ENCODE measurements at places on chromosomes 16 and 17.
A peak's percentile ranks its signal among the peaks of the same experiment; 100 is the strongest.

- no peak for DNase-seq
These were observed 12.7 kb downstream of the KRT12 start for GRCh38 chr17:40854175-40854814.

DNA sequence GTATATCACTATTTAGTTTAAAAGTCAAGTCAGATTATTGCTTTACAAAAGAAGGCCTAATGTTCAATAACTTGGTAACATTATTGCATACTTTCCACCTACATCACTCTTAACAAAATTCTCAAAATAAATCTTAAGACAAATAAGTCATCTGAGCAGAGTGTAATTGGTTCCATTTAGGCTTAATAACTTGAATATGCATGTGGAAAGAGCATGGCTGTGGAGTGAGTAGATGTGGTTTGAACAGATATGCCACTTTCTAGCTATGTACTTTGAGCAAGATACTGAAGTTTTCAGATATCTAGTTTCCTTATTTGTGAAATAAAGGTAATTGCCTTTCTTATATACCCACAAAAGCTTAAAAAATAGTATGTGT is 6.7 kb upstream of the EVI2A start:
- no peak for DNase-seq

- no peak for DNase-seq
These were observed 164.7 kb downstream of the ZNF18 start for GRCh38 chr17:11832401-11833137.

- no peak for DNase-seq
These were observed 30.6 kb upstream of the KRT17 start for GRCh38 chr17:41654678-41655607.

- peak; percentile 29 for DNase-seq
These were observed 34.5 kb downstream of the YWHAE start for GRCh38 chr17:1365445-1366039.

- DNase-seq = no peak
These were observed 6.0 kb downstream of the PRKAR1A start for GRCh38 chr17:68518063-68518815.

- no peak for DNase-seq
These were observed 110.0 kb upstream of the PSMD7 start for GRCh38 chr16:74186561-74186971.

- DNase-seq = no peak
These were observed 595.2 kb upstream of the KIF2B start for GRCh38 chr17:53227514-53227913.

- DNase-seq = peak; percentile 75
These were observed 2.3 kb downstream of the RPUSD1 start for GRCh38 chr16:785563-786535.

DNA sequence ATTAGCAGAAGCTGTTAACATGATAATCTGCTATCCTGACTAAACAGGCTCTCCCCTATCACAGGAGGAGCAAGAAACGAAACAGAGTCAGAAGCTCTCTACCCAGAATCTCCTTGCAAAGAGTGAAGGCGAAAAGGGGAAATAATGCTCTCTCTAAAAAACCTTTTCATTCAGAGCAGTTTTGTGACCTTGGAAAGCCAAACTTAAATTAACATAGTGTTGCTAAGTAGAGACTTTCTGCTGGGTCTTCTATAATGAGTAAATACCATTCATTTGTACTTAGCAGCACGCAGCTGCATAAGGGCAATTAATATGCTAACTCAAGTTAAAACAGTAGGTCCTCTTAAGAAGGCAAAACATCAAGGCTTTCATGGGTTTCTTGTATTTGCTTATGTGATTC is 101.7 kb upstream of the GPR139 start:
- DNase-seq = no peak

GRCh38 chr16:62041401-62041800 is 5.2 kb upstream of the CDH8 start:
- peak; percentile 12 for DNase-seq

DNA sequence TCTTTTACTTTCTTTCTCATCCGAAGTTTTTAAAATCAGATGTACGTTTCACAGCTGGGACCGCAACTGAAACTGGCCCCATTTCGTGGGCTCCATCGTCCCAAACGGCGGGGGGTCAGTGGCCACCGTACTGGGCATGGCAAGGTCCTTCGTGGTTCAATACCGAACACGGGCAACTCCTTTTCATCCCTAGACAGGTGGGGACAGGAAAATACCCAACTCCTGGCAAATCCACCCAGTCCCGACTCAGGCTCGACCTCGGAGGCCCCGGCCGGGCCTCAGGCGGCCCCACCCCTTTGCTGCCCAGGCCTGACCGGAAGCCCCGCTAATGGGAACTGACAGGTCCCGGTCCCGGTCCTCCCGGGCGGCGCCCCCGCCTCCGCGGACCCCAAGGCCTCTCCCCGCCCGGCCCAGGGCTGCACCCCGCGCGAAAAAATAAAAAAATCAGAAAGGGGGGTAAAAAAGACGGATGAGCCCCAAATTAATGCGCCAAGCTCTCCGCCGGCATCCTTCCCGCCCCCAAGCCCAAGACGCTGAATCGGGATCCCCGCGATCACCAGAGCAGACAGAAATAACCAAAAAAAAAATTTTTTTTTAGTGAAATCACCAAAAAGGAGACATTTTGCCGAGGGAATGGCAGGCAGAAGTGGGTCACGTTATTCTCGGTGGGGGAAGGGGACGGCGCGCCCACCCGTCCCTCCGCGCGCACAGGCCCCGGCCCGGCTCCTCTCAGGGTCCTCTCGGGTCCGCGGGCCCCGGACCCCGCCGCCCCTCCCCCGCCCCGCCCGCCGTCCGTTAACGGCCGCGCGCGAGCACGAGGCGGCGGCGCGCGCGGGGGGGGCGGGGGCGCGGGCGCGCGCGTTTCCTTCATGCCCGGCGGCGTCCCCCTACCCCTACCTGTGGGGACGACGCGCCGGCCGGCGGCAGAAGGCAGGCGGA is 562 bp downstream of the ZC3H7A start:
- DNase-seq = peak; percentile 36

DNA sequence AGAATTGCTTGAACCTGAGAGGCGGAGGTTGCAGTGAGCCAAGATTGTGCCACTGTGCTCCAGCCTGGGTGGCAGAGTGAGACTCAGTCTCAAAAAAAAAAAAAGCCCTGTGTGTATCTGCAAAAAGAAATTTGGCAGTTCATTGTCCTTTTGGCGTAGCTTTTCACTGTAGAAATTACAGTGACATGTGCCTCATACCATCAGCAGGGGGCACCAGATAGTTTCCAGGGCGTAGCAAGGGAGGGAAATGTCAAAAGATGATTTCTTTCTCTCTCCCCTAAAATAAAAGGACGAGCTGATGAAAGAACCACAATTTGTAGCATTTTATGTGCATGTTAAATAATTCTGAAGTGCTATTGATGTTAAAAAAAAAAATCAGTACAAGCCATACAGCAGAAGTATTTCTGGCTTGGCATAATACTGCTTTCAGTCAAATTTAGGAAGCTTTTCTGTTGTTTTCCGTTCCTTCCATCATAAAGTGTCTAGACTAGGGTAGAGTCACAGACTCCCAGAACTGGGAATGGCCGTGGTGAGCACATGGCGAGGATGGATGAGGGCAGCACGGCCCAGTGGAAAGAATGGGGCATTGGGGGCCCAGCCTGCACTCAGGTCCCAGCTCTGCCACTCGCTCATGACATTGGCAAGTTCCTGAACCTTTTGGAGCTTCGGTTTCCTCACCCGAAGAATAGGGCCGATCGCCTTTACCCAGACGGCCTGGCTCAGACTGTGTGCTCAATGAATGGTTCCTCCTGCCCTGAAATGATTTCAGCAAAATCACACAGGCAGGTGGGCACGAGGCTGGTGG is 59.8 kb upstream of the RPH3AL start:
- no peak for DNase-seq

DNA sequence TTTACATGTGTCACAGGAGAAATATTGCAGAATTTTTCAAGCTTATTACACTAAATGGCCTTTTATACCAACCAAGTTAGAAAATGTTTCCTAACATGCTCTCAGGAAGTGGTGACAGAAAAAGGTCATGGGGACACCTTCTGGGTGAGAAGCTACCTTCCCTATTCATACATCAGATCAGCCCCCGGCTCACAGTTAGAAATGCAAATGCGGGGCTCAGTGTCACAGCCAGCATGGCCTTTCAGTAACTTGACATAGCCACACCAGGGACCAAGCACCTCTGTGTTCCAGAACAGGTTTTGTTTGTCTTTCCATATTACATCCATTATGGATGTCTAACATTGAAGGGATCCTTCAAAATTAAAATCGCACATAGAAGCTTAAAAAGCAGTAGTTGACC is 59.5 kb downstream of the CHD9NB start:
- no peak for DNase-seq

DNA sequence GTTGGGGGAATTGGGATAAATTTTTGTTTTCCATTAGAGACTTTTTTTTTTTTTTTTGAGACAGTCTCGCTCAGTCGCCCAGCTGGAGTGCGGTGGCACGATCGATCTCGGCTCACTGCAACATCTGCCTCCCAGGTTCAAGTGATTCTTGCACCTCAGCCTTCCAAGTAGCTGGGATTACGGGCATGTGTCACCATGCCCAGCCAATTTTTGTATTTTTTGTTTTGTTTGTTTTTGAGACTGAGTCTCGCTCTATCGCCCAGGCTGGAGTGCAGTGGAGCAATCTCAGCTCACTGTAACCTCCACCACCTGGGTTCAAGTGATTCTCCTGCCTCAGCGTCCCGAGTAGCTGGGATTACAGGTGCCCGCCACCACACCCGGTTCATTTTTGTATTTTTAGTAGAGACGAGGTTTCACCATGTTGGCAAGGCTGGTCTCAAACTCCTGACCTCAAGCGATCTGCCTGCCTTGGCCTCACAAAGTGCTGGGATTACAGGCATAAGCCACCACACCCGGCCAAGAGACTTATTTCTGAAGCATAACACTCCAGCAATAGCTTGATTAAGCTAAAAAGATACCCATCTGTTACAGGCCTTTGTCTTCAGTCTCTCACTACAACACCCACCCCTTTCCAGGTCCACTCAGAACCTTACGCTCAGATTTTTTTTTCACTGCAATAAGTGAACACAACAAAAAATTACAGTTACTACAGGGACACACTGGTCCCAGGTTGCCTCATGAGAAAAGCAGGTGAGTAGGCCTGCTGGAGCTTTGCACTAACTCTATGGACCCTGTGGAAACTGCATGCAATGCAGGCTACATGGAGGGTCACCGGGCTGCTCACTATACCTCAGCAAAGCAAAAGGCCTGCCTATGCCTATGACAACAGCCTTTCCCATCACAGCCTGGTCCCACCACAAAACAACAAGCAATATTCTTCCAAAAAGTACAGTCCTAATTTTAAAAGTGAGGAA is 34.6 kb downstream of the KANSL1 start:
- DNase-seq = no peak

GRCh38 chr17:28712032-28712704 is 480 bp upstream of the PROCA1 start:
- DNase-seq = no peak

- no peak for DNase-seq
These were observed 15.9 kb downstream of the B9D1 start for GRCh38 chr17:19346351-19347255.

DNA sequence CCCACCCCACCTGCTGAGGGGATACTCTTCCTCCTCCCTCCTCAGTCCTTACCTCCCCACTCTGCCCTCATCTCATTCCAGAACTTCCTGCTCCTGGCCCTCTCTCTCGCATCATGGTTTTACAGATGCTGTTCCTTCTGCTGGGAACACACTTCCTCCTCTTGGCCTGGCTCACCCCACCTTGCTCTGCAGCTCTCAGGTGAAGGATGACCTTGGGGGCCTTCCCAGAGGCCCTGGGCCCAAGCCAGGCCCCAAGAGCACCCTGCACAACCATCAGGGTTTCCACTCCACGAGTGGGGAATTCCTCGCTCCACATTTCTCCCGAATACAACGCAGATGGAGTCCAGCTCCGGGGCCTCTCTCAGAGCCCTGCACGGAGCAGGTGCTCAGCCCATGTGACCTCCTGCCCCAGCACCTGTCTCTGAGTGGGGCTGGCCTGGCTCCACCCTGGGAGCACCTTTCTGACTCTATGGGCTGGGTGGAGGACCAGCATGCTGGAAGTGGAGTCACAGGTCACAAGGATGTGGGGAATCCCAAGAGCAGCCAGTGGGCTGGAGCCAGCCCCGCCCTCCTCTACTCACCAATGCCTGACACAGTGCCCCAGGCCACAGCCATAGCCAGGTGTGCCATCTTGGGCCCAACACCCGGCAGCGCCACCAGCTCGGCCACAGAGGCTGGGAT is 4.5 kb downstream of the NTHL1 start:
- DNase-seq = no peak

GRCh38 chr17:81249223-81250040 is 10.3 kb downstream of the NDUFAF8 start:
- DNase-seq = no peak

DNA sequence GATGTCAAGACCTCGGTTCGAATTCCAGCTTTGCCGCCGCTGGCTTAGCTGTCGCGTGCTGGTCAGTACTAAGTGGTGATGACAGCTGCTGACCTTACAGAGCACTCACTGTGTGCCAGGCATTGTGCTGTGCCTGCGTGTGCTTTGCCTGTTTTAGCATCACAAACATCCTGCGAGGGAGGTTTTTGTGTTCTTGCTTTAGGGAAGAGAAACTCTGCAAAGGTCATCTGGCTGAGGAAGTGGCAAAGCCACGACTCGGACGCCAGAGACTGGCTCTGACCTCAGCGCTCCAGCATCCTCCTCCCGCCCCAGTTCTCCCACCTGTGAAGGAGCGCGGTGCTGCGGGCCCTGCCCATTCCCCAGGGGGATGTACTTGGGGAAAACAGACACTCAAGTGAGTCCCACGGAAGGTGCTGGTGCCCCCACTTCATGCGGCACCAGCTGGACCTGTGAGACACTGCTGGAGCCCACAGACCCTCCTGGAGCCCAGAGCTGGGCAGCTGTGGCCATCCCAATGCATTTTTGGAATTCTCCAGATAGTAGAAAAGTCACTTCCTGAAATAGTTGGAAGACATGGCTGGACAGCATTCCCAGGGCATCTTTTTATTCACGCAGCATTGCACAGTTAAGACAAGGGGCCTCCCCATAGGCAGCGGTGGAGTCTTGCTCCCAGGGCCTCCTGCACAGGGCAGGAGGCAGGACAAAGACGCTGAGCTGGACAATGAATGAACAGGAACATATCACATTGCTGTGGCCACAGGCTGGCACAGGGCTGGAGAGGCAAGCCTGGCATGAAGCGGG is 20.0 kb upstream of the HERPUD1 start:
- DNase-seq = no peak

DNA sequence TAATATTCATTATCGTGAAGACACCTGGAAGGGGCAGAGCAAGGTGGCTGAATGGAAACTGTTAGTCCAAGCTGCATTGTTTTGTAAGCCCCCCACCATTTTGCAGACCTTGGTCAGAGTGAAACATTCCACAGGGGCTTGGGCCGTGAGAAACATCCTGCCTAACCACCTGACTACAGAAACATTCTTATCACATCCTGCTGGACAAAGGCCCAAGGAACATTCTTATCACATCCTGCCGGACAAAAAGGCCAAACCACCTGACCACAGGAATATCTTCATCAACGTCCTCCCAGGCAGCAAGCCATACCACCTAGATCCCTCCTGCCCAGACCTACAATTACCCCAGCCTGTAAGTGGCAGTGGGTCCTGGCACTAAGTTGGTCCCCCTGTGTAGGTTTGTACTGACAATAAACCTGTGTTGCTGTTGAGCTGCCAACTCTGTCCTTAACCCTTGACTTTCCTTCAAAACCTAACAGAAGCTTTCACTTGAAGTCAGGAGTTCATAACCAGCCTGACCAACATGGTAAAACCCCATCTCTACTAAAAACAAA is 19.6 kb downstream of the ATF7IP2 start:
- no peak for DNase-seq
